Stimulated activated CD8-positive, alpha-beta memory T cell treated with anti-CD3 and anti-CD28 coated beads, Interleukin-7, amount 100 ng/mL, for 4 hours (primary cell): ENCODE measurements at places on chromosomes 7 and 10.

GRCh38 chr7:106142136-106142535, 30.0 kb upstream of the SYPL1 start:
- DNase-seq: no peak

DNA sequence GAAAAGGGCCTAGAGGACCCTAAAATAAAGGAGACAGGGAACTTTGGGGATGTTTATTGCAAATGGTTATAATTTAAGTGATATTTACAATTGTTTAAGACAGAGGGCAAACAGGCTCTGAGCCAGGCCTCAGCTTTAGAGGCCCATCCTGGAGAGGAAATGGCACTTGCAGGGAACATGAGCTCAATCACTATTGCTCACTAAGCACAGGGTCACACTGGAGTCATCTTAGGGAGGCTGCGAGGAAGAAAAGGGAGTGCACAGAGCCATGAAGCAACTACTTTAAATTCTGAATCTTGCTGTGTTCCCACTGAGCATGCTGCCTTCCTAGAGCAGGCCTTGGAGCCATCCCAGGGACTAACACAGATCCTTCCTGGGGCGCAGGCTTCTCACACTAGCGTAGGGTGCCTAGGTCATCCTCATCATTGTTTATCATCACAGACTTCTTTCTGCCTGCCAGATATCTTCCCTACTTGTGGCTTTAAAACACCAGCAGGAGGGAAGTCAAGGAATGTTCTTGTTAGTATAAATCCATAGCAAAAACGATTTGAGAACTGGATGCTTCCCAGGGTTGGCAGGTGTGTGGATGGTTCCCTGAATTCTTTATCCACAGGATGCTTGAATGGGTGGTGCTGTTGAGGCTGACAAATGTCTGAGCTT, 12.7 kb upstream of the DNAJB12 start:
- no peak for DNase-seq

DNA sequence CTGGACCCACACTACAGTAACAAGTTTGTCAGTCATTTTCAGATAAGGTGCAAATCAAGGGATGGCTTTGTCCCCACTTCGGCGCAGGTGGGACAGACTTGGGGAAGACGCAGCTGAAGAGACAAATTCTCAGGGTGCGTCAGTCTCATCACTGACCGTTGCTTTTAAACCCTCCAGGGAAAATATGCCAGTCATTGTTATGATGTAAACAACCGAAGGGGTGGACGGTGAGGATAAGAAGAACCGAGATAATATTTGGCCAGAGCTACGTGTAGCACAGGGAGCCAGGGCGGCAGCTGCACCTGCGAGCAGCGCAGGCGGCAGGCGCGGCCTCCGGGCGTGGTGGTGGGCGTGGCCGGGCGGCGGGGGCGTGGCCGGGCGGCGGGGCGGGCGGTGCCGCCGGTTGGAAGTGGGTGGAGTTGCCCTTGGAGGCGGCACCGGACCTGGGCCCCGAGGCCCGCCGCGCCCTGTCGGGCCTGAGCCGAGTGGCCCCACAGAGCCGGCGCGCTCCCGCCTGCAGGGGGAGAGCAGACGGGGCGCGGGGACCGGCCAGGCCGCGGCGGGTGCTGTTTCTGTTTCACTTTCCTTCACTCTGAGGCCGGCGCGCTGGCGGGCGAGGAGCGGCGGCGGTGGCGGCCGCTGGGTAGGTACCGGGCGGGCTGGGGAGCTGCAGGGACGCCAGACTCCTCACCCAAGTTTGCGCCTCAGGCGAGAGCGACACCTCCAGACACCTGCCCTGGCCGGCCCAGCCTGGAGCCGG, at the start of gene PCGF5:
TSS of gene PCGF5 (plus strand) at position 470 of the 760 bp plus-strand sequence. CDS start 2,209 bp downstream, outside the sequence.
- DNase-seq: peak; percentile 66

DNA sequence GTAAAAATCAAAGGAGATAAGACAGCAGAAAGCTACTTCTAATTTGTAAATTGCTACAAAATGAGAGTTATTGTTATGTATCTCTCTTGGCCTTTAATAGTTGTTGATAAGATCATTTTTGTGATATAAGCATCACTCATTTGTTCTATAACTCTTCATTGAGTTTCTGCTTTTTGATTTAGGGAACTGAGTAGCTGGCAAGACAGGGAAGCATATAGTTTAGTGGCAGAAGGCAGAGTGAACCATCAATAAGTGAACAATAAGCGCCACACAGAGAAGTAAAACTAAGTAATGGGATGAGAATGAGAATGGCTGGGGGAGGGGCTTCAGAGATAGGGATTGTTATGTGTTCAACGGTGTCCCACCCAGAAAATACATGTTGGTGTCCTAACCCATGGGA, 245.4 kb downstream of the ADARB2 start:
- no peak for DNase-seq

DNA sequence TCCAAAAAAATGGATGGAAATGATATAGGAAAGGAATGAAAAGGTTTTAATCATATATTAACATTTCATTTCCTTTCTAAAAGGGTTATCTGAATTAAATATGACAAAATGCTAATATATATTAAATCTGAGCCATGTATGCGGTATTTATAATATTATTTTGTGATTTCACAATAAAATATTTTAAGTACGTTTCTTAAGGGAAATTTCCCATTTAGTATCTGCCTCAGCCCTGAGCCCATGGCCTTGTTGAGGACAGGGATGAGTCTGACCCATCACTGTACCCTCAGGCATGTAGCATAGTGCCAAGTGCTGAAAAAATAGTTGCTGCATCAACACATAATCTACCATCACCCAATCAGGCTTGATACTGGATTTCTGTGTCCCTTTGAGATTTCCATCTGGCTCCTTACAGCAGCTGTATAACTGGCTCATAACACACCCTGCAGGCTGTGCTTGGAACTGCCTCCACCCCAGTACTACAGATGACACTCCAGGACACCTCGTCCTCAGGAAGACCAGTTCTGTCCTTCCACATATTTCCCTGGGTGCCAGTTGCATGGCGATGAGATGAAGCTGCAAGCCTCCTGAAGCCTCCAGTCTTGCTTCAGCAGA, 59.4 kb upstream of the ASAH2 start:
- no peak for DNase-seq

GRCh38 chr10:113438652-113439051, 114.2 kb upstream of the HABP2 start:
- no peak for DNase-seq

GRCh38 chr7:48102530-48102929, 13.5 kb downstream of the UPP1 start:
- no peak for DNase-seq

DNA sequence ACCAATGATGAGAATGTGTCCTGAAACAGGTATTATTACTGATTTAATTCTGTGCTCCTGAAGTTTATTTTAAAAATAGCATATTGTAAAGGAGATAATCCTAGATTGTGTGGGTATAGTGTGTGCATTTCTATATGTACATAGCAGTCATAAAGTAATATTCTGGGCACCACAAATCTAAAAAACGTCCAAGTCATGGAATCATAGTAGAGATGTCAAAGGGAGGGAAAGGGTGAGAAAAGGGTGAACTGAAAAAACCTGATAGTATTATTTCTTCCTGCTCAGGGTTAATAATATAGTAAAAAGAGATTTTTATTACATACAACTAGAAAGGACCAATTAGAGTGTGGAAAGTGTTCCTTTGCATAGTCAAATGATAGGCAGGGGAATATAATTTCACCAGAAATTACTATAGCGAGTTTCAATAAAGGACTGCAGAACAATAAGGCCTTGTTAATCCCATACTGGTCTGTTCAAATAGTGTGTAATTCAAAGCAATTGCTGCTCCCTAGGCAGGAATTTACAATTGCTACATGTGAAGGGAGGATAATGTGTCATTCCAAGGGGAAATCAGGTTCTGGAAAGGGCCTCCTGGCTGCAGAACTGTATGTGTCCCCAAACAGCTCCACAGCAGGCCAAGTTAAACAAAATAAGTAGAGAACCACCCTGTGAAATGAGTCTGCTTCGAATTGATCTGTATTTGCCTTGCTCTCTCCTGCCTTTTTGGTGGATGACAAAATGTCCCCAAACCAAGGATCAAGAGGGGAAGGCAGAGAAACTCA, 42.5 kb upstream of the KMT2E start:
- no peak for DNase-seq
